ENCODE measurements at places on chromosomes 11 and 22.

- no peak for DNase-seq
Observed at GRCh38 chr22:26860301-26860700, 202.9 kb downstream of the MIAT start.

DNA sequence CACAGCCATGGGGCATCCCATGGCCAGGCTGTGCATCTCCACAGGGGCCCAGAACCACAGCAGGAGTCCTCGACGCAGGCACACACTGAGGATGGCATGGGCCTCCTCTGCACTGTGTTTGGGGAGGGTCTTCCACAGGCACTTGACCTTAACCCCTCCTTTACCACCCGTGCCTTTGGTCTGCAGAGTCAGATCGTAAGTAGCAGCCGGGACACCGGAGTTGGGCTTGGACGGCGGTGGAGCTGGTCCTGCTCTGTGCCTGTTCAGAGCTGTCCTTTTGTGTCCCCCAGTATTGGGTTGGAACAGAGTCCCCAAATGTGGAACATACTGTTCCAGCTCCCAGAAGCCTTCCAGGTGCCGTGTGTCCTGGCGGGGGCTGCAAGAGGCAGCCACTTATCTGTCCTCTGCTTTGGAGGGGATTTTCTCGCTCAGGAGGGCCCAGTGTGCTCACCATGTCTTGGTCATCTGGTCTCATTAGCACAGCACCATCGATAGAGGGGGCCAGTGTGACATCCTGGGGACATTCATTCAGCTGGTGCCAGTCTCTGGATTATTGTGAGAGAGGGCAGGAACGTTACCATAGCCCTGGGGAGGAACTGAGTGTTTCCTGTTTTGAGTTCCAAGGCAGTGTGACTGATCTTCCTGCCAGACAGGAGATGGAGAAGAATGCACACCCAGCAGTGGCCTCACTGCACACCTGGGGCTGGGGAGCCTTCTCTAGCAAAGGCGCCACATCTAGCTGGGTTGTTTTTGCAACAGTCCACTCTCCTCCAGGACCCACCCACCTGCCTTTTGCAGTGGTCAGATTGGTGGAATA, 12.4 kb downstream of the CRELD2 start:
- peak; percentile 24 for DNase-seq

GRCh38 chr11:13260201-13260962, 17.2 kb upstream of the BMAL1 start:
- DNase-seq = peak; percentile 32

DNA sequence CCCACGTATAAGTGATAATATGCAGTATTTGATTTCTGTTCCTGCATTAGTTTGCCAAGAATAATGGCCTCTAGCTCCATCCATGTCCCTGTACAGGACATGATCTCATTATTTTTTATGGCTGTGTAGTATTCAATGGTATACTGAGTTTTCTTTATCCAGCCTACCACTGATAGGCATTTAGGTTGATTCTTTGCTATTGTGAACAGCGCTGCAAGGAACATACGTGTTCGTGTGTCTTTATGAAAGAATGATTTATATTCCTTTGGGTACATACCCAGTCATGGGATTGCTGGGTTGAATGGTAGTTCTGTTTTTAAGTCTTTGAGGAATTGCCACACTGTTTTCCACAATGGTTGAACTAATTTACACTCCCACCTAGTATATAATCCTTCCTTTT, 1.5 kb upstream of the FAM111A start:
- no peak for DNase-seq

DNA sequence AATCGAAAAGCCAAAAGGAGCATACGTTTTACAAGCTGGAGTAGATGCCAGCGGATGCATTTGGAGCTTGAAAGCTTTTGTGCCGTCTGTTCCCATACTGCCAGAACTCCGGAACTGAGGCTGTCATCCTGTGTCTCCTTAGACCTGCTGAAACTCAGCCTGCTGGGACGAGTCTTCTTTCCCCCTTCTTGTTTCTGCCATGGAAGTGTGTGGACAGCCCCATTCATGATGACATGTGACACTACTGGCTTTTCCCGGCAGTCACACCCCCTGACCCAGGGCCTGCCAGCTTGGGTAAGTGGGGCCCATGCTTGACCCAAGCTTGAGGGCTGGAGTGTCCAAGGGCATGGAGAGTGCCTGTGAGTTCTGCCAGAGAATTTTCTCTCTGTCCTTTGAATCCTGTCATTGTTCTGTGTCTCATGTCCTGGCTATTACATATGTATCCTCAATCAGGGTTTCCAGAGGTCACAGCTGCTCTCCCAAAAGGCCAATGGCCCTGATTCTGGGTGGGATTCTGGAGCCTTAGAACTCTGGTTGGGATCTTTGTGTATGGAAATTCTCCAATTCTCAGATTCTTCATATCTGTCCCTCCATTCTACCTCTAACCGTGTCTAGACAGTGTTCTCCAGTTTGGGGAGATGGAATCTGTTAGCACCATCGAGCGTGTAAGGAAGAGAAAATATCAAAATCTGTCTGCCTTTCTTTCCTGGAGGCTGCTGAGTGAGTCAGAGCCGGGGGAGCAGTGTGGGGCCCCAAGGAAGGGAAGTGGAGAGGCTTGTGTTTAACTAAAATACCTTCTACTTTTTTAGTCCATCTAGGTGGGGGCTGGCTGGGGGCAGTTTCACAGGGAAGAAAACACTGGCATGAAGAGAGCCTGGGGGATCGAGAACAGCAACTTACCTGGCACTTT, 73.2 kb downstream of the KIAA1671 start:
- no peak for DNase-seq

DNA sequence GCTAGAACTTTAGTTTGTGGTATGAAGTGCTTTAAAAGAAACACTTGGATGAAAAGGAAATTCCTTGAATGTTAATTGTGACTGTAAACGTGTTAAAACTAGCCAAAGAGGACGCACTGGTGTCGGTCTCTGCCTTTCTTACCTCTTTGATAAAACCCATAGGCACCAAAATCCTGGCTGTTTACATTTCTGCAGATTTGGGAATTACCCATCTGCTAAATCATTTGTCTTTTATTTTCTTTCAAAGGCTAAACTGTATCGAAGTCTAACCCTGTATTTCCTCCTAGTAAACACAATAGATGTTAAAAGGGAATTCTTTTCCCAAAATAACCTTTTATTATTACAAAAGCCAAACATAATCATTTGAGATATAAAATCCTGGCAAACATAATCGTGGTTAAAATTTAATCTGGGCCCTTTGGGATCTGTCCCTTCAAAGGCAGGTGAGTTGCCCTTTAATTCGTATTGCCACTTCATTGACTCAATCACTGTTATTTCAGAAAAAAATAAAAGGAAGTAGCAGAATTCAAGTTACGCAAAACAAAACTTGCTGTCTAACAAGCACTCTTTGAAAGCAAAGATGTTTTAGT, 2.4 kb downstream of the RASSF10 start:
- DNase-seq = no peak

DNA sequence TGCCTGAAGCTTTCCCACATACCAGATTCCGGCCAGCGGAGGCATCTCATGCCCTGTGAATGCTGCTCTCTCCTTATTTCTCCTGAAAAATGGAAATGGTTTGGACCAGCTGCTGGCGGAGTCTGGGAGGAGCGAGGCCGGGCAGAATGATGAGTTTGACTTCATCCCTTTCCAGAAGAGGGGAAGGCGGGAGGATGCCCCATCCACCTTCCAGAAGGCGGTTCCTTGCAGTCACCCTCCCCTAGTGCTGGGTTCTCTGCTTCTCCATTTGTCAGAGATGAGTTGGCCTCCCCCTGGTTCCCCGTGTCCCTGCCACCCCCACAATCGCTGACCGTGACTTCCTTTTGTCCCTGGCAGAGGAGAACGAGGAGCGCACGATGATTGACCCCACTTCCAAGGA, 75.6 kb downstream of the PARVB start:
- DNase-seq = no peak

DNA sequence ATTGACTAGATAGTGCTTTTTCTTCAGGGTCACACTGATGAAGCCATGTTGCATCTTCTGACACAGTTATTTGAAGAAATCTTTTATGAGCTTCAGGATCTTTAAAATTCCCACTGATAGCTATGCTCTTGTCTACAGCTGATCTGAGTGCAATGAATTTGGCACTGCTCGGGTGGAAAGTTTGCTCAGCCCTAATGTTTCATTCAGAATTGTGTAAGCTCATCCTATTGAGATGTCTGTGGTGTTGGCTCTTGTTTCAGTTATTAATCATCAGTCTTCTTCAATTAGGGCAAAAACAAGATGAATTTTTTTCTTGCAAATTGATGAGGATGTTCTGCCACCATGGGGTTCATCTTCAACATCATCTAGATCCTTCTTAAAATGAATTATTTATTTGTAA, 1387.0 kb upstream of the RAG2 start:
- no peak for DNase-seq

GRCh38 chr22:38965614-38966379, 8.4 kb downstream of the APOBEC3A start:
- DNase-seq = no peak

- no peak for DNase-seq
Observed at GRCh38 chr11:61115498-61116224, 13.4 kb downstream of the CD5 start.

DNA sequence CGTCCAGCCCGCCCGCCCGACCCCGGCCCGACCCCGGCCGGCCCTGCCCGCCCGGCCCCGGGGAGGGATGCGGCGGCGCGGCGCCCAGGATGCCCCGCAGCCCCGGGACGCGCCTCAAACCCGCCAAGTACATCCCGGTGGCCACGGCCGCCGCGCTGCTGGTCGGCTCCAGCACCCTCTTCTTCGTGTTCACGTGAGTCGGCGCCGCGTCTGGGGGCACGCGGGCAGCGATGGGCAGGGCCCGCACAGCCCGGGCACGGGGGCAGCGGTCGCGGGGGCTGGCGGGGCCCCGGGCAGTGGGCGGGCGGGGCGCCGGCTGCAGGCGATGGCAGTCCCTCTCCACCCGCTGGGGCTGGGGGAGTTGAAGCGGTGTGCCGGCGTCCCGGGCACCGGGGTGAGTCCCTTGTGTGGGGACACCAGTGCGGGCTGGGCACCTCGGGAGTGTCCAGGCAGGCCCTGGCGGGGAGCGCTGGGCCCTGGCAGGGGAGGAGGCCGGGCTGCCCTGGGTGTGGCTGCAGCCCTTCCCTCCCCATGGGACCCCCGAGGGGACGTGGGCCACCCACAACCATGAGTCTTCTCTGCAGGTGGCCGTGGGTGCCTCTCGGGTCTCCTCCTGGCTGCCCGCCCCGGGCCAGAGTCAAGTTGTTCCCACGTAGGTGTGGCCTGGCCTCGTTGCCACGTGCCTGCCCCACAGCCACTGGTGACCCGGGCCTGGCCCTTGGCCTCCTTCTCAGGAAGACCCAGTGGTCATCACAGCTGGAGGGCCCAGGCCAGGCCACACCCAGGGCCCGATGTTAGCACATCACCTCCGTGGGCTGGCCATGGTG, 468 bp downstream of the ZDHHC8 start:
- DNase-seq = no peak

DNA sequence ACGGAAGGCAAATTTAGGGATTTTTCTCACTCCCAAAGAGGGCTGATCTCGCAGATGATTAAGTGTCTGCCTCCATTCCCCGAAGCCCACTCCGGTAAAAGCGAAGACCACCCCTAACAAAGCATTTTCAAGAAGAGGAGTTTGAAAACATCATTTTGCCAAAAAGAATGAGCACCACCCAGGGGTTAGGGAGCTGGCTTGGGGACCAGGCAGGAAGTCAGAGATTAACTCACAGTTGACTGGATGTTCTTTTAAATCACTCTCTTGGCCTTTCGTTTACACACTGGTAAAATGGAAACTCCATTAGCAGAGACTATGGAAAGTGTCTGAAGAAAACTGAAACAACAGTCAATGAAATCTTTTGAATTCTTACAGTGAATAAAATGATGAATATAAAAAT, 7.9 kb upstream of the TRIM44 start:
- DNase-seq = no peak

DNA sequence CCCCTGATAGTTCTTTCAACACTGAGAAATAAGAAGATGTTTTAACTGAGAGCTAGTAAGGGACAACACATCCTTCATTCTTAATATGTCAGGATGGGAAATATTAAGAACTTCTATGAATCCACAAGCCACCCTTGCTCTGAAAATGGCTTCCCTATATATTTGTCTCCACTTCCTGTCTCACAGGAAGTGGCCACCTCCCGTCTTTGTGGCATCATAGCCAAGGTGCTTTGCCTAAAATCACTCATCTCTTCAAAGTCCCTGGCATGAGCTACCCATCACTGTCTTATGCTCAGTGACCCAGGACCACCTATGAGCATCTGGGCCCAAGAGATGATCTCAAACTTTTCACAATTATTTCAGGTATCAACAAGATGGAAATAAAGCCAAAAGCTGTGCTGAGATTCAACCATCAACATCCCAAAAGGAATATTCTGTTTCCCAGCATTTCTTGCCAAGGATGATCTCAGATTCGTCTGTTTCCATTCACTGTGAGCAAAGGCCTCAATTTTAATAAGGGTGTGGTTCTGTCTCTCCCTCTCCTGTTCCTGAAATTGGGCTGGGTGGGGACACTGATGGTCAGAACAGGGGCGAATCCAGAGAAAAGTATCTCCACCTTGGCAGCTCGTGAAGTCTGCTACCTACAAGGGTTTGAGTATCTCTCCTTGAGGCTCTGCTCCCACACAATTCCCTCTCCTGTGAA, 493.9 kb downstream of the MN1 start:
- DNase-seq = no peak

DNA sequence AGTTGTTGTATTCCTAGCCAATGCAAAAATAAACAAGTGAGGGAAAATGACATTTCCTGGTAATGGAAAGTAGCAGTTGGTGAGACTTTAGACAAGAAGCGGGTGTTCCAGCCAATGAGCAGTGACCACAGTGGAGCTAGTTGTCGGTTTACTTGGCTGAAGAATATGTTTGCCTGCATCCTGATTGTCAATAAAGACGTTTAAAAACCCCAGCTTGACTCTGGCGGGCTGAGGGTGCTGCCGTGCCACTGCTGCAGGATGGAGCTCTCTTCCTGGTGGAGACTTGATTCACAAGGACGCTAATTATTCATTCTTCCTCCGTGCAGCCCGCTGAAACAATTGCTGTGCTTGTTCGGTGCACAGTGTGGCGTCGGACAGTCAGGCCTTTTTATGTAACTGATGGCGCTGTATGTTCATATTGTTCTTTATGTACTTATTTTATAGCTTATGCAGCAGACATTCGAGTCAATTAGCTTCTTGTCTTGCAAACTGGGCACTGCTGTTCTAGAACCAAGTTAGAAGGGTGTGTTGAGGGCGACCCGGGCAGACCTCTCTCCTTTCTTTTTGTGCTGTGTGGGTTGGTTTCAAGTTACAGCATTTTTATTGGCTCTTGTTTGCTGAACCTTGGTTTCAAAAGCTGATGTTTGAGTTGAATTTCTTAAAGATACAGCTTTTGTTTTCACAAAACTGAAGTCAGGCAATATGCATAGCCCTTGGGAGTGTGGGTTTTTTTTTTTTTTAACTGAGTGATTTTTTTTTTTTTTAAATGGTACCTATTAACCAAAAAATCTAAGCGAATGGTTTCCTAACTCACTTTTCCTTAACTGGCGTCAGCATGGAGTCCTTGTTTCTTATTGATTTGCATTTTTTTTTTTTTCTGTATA, 153.9 kb downstream of the TEAD1 start:
- DNase-seq = peak; percentile 56

- DNase-seq = no peak
Observed at GRCh38 chr11:20248871-20249270, 88.6 kb upstream of the DBX1 start.

- no peak for DNase-seq
Observed at GRCh38 chr11:94664346-94664745, 97.2 kb downstream of the PIWIL4 start.

Measured in NCI-H1436 (cell line).